ENCODE measurements at places on chromosomes 4 and X. TPM values are rescaled to one million over a fixed set of nuclear protein-coding genes. Genes with fewer than 3 reads are reported as not detected.

DNA sequence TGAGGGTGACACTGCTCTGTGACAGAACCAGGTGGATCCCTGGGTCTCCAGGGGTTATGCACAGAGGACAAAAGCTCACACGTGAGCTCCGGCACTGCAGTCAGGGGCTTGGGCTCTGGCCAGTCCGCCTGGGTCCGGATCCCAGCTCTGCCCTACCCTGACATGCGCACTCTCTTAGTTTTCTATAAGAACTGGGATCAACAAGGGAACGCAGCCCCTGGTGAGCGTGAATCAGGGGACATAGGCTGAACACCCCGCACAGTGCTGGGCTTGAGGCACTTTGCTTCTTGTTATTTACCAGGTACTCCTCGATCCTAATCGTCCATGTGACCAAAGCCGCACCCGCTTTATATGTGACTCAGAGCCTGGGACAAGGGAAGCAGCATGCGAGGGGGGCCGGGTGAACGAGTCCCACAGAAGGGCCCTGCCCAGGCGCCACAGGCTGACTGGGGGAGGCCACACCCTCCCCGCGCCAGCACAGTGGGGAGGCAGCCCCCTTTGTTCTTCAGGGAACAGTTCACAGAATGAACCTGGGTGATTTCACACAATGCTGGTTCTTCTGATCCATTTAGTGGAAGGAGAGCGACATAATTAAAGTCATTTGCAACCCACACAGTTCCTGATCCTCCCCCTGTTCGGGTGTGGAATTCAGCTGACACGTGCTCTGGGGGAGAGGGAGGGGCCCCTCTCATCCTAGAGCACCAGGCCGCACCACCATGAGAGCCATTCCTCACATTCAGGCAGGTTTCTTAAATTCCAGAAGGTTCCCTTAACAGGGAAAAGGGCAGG is 55.5 kb downstream of the WFS1 start:
- no peak for DNase-seq

DNA sequence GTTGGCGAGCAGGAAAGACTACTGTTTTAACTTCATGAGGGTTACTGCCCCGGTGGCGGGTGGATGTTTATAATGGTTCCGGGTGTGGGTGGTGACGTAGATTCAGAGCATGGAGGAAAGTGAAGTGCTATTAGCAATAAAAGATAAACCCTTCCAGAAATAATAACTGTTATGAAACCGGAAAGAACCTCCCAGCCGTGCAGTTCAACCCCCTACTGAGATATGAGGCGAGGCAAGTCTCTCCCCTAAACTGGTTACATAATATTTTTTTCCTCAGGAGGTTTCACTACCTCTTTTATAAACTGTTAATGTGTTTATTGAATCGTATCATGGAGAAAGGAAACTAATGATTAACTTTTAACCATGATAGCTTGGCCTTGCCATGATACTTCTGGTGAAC is 33.9 kb upstream of the STIM2 start:
- no peak for DNase-seq

GRCh38 chrX:136759968-136760367 is 20.8 kb downstream of the ARHGEF6 start:
- no peak for DNase-seq

DNA sequence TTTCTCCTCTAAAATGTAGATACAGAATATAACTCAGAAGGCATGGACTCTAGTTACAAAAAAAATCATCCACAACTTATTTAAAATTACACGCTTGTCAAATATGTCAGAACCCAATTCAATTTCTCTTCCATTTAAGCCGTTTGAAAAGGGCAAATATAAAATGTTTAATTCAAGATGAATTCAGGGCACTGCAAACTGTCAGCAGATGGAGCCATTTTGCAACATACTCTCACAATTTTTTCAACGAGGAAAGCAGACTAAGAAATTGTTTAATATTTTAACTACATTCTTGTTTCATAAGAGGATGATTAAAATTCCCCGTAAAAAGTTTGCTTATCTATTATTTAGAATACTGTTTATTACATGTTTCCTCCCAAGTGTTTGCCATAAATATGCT is 321.3 kb upstream of the CPXCR1 start:
- no peak for DNase-seq

- DNase-seq, result no peak
Observed at GRCh38 chr4:183832776-183833450, 72.2 kb upstream of the STOX2 start.

GRCh38 chr4:160184884-160185283 is 1082.0 kb downstream of the RAPGEF2 start:
- no peak for DNase-seq

DNA sequence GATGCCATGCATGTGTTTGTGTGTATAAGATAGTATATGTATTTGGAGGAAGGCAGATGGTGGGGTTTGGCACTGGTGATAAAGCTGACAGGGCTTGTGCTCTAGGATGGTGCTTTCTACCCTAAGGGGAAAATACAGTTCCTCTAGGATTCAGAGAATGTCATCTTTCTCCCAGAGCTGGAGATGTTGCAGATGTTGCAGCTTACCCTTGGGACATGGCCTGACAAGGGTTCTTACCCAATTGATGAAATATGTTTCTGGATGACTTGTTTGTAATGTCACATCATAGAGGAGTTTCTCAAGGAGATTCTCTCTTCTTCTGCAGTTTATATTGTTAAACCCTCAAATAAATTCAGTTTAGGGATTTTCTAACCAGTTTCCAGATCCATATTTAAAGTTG is 52.5 kb upstream of the PITX2 start:
- no peak for DNase-seq

GRCh38 chr4:177385576-177386277 is 56.5 kb downstream of the AGA start:
- DNase-seq, result no peak

- no peak for DNase-seq
Observed at GRCh38 chr4:166846939-166847338, 387.4 kb downstream of the SPOCK3 start.

DNA sequence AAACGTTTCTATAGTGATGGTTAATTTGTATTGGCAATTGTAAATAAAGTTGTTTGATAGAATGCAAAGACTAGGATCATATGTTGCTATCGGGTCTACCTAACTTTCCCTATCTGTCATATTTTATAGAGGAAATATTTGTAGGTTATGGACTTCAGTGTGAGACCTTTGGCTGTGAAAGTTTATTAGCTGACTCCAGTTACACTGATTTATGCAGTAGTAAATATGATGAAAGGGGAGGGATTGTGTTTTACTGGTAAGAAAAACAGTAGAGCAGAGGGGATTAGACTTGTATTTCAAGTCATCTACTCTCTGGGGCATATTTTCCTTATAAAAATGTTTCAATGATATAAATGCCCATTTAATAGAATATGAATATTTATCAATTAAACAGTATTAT is 43.8 kb downstream of the ADGRL3 start:
- no peak for DNase-seq

- no peak for DNase-seq
Observed at GRCh38 chrX:130915302-130915701, 12.3 kb upstream of the ENOX2 start.

GRCh38 chr4:12965334-12965733 is 518.8 kb downstream of the RAB28 start:
- no peak for DNase-seq

DNA sequence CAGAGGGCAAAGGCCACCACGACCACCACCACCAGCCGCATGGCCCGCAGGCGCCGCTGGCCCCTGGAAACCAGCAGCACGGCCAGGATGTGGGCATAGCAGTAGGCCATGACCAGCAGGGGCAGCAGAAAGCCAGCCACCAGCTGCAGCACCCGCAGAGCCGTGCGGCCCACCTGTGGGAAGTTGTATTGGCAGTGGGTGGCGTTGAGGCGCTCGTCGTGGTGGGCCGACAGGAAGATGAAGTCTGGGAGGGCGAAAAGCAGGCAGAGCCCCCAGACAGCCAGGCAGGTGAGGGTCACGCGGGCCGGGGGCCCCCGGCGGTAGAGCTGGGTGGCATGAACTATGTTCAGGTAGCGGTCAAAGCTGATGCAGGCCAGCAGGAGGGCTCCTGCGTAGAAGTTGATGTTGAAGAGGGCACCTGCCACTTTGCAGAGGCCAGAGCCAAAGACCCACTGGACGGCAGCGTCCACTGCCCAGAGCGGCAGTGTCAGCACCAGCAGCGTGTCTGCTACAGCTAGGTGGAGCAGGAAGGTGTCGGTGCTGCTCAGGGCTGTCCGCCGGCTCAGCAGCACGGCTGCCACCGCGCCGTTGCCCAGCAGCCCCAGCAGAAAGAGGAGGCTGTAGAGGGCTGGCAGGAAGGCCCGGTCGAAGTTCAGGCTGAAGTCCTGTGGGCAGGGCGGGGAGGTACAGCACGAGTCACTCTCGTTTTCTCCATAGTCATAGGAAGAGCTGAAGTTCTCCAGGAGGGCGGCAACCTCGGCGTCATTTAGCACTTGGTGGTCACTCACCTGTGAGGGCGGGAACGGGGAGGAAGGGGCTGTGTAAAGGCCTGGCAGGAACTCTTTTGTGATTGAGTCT is 1.4 kb downstream of the CXCR3 start:
- no peak for DNase-seq

DNA sequence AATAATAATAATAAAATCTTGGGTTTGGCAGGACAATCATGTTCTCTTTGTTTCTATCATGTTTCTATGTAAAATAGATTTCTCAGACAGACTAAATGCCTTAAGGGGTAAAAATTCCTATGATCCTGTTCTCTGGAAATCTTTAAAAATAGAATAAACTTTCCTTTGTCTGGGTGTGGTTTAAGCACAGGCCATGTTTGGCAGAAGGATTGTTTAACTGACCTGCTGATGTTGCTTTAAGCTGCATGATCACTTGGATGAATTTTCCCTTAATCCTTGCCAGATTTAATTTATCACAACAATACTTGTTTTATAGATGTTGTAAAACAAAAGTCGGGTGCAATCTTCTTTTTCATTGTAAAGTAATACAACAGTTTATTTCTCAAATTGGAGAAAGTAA is 341.7 kb upstream of the FAT1 start:
- no peak for DNase-seq

DNA sequence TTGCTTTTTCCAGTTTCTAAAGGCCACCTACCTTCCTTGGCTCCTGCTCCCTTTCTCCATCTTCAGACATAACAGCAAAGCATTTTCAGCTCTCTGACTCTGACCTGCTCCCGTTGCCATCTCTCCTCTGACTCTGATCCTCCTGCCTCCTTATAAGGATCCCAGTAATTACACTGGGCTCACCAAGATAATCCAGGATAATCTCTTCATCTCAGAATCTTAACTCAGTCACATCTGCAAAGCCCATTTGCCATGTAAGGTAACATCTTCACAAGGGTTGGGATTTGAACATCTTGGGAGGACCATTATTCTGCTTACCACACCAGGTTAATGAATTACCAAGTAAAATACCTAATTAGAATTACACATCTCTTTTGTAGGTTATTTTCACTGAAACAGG is 41.3 kb upstream of the MAGED1 start:
- no peak for DNase-seq

DNA sequence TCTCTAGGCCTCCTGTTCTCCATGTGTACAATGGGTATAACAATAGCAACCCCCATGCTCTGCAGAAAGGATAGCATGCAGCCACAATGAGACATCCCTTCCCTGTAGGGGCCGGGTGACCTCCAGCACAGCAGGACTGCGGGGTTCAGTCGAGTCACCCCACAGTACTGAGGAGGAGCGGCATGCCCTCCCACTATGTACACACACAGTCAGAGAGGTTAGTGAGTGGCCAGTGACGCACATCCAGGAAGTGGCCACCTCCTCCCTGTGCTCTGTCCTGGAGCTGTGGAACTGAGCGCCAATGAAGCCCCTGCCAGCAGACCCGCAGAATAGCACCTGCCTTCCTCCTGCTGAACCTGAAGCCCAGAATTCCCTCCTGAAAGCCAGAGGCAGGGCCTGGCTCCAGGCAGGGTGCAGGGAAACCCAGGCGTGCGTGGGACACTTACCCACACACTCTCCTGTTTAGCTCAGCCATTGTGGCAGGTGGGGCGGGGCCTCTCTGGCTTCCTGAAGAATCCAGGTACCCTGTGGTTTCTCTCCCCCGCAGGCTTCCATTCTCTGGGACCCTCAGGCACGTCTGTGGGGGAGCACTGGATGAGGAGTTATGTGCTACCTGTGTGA is 50.0 kb downstream of the WFS1 start:
- DNase-seq, result no peak

- no peak for DNase-seq
Observed at GRCh38 chr4:3361406-3361805, 68.6 kb downstream of the RGS12 start.

DNA sequence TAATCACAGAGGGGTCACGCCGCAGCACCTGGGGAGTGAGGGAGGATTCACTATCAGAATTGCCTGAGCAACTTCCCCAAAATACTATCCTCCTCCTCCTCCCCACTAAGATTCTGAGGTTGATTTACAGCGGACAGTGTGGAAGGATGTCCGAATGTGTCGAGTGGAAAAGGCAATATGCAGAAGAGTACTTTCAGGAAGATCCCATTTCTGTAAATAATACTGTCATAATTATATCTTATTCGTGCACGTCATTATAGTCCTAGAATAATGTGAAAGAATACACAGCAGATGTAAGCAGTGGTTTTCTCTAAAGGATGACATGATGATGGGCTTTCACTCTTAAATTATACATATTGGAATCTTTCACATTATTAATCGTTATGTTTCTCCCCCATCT is 149.8 kb upstream of the NOCT start:
- no peak for DNase-seq

- DNase-seq, result no peak
Observed at GRCh38 chrX:3520982-3521381, 174.5 kb upstream of the MXRA5 start.

- DNase-seq, result no peak
Observed at GRCh38 chr4:2962614-2963174, 512 bp downstream of the NOP14 start.

MSX1 gene
- 31.4 TPM for total RNA-seq

RNF175 gene
- 2.2 TPM for total RNA-seq

NRK gene
- 0.49 TPM for total RNA-seq

CLDN34 gene
- not detected for total RNA-seq

TRO gene
- total RNA-seq, result 12.3 TPM

TEX11 gene
- not detected for total RNA-seq

AGA gene
- 26.3 TPM for total RNA-seq

SLC4A4 gene
- 3.2 TPM for total RNA-seq

TCEAL6 gene
- total RNA-seq, result 1.7 TPM

Measured in vagina (tissue), 2 donors.